ENCODE measurements at places on chromosomes 13 and 19. TPM values are rescaled to one million over a fixed set of nuclear protein-coding genes. Genes with fewer than 3 reads are reported as not detected.
A peak's percentile ranks its signal among the peaks of the same experiment; 100 is the strongest.

- H3K36me3 ChIP-seq: no peaks in the 10 kb centered on the region
- no peak for DNase-seq
- no peak overlapping the region for H3K4me3 ChIP-seq
- H3K27ac ChIP-seq: no peak overlapping the region
Measured at GRCh38 chr19:16698914-16699313, 20.7 kb upstream of the NWD1 start.

GRCh38 chr13:79867254-79867653, 386.3 kb downstream of the NDFIP2 start:
- DNase-seq: no peak
- H3K36me3 ChIP-seq: no peaks in the 10 kb centered on the region
- no peaks in the 10 kb centered on the region for H3K27me3 ChIP-seq
- no peak overlapping the region for H3K27ac ChIP-seq
- no peaks in the 10 kb centered on the region for H3K4me1 ChIP-seq

DNA sequence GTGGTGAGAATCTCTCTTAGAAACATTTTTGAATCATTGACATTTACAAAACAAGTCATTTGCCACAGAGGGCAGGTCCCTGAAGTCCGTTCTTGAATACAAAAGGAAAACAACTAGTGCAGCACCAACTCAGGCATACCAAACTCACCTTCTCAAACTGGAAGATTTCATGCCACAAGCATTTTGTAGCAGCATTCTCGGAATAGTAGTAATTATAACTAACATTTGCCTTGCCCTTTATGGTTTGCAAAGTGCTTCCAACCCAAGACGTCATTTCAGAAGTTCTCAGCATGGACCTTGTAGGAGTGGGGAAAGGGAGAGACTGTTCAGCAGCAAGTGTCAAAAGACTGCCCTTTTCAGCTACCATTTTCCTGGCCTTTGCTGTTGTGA, 344.6 kb downstream of the RFC3 start:
- H3K27me3 ChIP-seq: no peaks in the 10 kb centered on the region
- H3K36me3 ChIP-seq: no peaks in the 10 kb centered on the region
- H3K4me3 ChIP-seq: no peak overlapping the region
- DNase-seq: no peak

DNA sequence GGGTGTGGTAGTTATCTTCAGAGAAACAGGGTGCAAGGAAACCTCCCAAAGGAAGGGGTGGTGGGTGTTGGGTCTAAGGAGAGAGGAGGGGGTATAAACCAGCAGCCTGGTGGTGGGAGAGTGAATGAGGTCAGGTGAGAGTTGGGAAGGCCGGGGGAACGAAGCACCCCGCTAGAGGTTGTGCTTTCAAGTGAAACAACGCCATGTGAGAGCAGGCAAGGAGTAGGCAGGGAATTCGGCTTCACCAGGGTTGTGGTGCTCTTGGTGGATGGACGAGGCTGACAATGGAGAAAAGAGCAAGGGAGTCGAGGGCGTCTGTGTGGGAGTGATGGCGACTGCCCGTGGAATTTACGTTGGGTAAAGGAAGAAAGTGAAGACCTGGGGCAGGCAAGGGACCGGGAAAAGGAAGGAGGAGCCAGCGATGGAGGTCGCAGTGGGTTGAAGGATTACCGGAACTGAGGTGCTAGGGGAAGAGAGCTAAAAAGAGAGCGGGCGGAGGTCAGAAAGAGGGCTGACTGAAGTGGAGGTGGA, 2.1 kb upstream of the MLNR start:
- H3K4me1 ChIP-seq: peaks cover 19% of the 10 kb centered on the region
- peaks cover 14% of the 10 kb centered on the region for H3K27me3 ChIP-seq
- no peaks in the 10 kb centered on the region for H3K36me3 ChIP-seq
- no peak overlapping the region for H3K4me3 ChIP-seq
- DNase-seq: no peak
- H3K27ac ChIP-seq: no peak overlapping the region

DNA sequence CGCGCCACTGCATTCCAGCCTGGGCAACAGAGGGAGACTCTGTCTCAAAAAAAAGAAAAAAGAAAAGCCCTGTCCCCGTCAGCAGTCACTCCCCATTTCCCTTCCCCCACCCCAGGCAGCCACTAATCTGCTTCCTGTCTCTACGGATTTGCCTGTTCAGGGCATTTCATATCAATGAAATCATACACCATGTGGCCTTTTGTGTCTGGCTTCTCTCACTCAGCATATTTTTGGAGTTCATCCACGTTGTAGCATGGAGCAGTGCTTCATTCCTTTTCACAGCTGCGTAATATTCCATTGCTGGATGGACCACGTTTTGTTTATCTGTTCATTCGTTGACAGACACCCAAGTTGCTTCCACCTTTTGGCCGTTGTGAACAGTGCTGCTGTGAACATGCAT, 36.1 kb upstream of the KLF2 start:
- no peak overlapping the region for H3K27ac ChIP-seq
- no peak overlapping the region for H3K4me3 ChIP-seq
- H3K4me1 ChIP-seq: no peaks in the 10 kb centered on the region
- no peaks in the 10 kb centered on the region for H3K27me3 ChIP-seq

GRCh38 chr19:28667348-28667977, 545.5 kb downstream of the UQCRFS1 start:
- DNase-seq: no peak
- H3K36me3 ChIP-seq: no peaks in the 10 kb centered on the region
- no peaks in the 10 kb centered on the region for H3K4me1 ChIP-seq
- H3K27me3 ChIP-seq: no peaks in the 10 kb centered on the region

- no peak for DNase-seq
- no peak overlapping the region for H3K4me3 ChIP-seq
- no peaks in the 10 kb centered on the region for H3K27me3 ChIP-seq
- no peaks in the 10 kb centered on the region for H3K4me1 ChIP-seq
- H3K27ac ChIP-seq: no peak overlapping the region
- H3K36me3 ChIP-seq: no peaks in the 10 kb centered on the region
Measured at GRCh38 chr13:94435604-94436226, 43.8 kb downstream of the DCT start.

DNA sequence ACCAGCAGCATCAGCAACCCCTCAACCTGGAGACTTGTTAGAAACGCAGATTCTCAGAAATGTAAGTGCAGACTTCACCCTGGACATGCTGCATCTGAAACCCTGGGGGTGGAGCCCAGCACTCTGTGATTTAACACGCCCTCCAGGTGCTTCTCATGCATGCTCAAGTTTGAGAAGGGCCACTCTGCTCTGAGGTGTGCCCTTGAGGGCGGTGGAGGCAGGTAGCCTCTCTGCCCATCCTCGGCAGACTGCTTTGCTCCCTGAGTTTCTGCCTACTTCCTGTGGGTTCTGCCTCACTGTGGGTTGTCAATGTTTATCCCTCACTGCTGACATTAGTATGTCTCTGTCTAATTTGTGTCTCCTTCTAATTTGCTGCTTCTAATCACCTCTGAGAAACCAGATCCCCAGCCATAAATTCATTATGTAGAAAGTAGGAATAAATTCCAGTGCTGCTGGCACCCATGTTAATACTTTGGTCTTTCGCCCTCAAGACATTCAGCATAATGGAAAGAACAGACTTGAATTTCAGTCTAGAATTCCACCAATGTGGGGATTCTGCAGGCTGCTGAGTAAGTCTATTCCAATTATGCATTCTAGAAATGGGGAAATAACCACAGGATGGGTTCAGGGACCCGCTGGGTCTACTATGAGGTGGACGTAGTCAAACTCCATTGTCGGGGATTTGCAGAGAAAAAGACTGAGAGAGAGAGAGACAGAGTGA, 51.3 kb upstream of the CYSLTR2 start:
- no peak overlapping the region for H3K27ac ChIP-seq
- H3K4me3 ChIP-seq: no peak overlapping the region
- no peaks in the 10 kb centered on the region for H3K4me1 ChIP-seq

DNA sequence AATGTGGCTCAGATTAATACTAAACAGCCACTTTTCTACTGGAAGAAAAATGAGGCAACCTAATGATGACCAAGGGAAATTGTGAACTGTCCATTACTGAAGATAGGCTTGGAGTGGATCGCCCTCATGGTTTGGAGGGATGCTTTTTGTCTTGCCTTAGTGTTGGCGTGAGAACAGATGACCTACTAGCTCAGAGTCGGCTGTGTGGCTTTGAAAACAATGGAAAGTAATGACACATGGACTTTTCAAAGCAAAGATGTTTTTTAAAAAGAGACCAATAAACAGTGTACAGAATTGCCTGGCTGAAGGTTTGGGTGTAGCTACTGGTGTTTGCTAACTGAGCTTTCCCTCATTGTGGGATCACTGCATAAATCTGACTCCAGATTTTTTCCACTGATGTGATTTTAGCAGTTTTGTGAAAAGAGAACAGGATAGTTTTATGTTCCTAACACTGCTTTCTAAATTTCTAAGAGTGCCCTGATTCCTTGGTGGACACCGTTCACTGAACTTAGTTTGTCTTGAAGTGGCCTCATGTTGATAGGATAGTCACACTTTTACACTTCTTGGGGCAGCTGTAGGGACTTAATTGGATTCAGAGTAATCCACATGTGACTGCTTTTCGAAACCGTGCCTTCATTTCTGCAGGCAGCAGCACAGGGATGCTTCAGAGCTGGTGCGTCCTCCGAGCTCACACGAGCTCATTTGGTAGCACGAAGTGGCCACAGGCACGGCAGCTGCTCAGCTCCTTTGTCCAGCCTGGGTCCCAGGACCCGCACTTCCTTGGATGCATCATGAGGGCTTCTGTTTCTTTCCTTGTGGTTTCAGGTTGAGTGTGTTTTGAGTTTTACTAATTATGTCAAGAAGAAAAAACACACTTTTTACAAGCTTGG, 4.3 kb downstream of the CEBPG start:
- H3K27ac ChIP-seq: no peak overlapping the region
- no peak overlapping the region for H3K4me3 ChIP-seq
- DNase-seq: no peak
- H3K36me3 ChIP-seq: peaks cover 13% of the 10 kb centered on the region

GRCh38 chr13:99617474-99618255, 116.4 kb downstream of the TM9SF2 start:
- H3K4me1 ChIP-seq: no peaks in the 10 kb centered on the region
- H3K4me3 ChIP-seq: no peak overlapping the region
- no peaks in the 10 kb centered on the region for H3K27me3 ChIP-seq

DNA sequence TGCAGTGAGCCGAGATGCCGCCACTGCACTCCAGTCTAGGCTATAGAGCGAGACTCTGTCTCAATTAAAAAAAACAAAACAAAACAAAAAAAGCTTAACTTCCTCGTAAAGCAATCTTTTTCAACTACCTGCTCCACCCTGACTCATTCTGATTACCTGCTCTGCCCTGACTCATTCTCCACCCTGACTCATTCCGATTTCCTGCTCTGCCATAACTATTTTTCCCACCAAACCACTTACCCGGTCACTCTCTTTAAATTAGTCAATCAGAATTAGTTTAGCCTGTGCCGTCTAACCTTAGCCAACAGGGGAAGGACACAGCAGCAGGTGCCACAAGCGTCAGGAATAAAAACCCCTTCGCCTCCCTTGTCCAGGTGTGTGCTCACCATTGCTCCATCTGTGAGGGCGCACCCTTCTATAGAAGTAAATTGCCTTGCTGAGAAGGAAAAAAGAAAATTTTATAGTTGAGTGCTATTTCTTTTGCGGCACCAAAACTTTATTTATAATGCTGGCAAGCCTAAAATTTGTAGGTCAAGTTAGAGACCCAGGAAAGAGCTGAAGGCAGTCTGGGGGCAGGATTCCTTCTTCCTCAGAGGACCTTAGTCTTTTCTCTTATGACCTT, 1.7 kb upstream of the IFT88 start:
- H3K36me3 ChIP-seq: no peaks in the 10 kb centered on the region
- no peak for DNase-seq
- H3K4me1 ChIP-seq: peaks cover 6% of the 10 kb centered on the region

- no peaks in the 10 kb centered on the region for H3K27me3 ChIP-seq
- DNase-seq: peak; percentile 63
- H3K4me3 ChIP-seq: no peak overlapping the region
- H3K4me1 ChIP-seq: peaks cover 7% of the 10 kb centered on the region
Measured at GRCh38 chr19:4567584-4568071, 8.1 kb upstream of the SEMA6B start.

- no peaks in the 10 kb centered on the region for H3K4me1 ChIP-seq
- no peaks in the 10 kb centered on the region for H3K36me3 ChIP-seq
- no peaks in the 10 kb centered on the region for H3K27me3 ChIP-seq
- no peak for DNase-seq
- no peak overlapping the region for H3K4me3 ChIP-seq
Measured at GRCh38 chr13:105902396-105902795, 633.1 kb downstream of the EFNB2 start.

GRCh38 chr19:3506384-3507340, 551 bp downstream of the FZR1 start:
- H3K27ac ChIP-seq: peak overlapping the region; percentile 79
- peak overlapping the region; percentile 99 for H3K4me3 ChIP-seq
- DNase-seq: no peak
- no peaks in the 10 kb centered on the region for H3K36me3 ChIP-seq

DNA sequence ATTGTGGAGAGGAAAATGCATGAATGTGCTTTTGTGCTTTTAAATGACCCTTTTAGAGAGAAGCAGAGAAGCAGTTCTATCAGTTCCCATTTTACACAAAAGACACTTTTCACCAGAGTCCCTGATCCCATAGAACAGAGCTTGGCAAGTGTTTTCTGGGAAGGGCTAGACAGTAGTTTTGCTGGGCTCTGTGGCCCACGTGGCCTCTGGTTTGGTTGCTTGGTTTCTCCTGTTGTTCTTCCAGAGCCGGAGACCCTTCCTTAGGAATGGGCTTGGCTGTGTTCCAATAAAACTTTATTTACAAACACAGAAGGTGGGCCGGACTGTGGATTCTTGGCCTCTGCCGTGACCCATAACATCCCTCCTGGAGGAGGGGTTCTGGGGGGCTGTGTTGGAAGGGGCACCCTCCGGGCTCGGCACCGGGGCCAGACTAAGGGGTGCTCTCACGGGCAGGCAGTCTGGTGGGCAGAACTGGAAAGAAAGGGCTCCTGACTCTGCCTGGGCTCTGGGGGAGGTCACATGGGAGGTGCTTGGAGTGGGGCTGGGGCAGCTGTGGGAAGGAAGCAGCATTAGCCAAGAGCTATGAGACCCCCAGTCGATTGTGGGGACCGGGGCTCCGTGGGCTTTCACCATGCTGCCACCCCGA, 3.2 kb downstream of the SPPL2B start:
- H3K27me3 ChIP-seq: no peaks in the 10 kb centered on the region
- H3K27ac ChIP-seq: no peak overlapping the region
- H3K36me3 ChIP-seq: no peaks in the 10 kb centered on the region
- peaks cover 63% of the 10 kb centered on the region for H3K4me1 ChIP-seq
- no peak overlapping the region for H3K4me3 ChIP-seq
- DNase-seq: no peak

- no peak for DNase-seq
- no peak overlapping the region for H3K4me3 ChIP-seq
- no peak overlapping the region for H3K27ac ChIP-seq
- no peaks in the 10 kb centered on the region for H3K4me1 ChIP-seq
- H3K27me3 ChIP-seq: no peaks in the 10 kb centered on the region
Measured at GRCh38 chr19:20371911-20372310, 193.7 kb downstream of the ZNF737 start.

- DNase-seq: no peak
- no peaks in the 10 kb centered on the region for H3K27me3 ChIP-seq
- H3K4me3 ChIP-seq: no peak overlapping the region
- H3K27ac ChIP-seq: peak overlapping the region; percentile 69
- peaks cover 72% of the 10 kb centered on the region for H3K4me1 ChIP-seq
Measured at GRCh38 chr13:30314562-30314961, 7.2 kb upstream of the KATNAL1 start.

GRCh38 chr13:24006520-24007248, 109.4 kb upstream of the C1QTNF9B start:
- H3K27me3 ChIP-seq: no peaks in the 10 kb centered on the region
- no peak for DNase-seq
- no peak overlapping the region for H3K4me3 ChIP-seq
- no peak overlapping the region for H3K27ac ChIP-seq
- no peaks in the 10 kb centered on the region for H3K4me1 ChIP-seq
- no peaks in the 10 kb centered on the region for H3K36me3 ChIP-seq

Gene KL
- 1.4 TPM for total RNA-seq

Gene ZNF728
- 4.4 TPM for total RNA-seq

Gene FGF9
- total RNA-seq: 3.2 TPM

Gene ADAMTSL5
- total RNA-seq: 14.5 TPM

Gene SCGB2B2
- not detected for total RNA-seq

Gene ANKLE1
- not detected for total RNA-seq

Measured in right atrium auricular region (tissue), 2 donors.